Activated naive CD4-positive, alpha-beta T cell treated with anti-CD3 and anti-CD28 coated beads, Interleukin-2, amount 50 U/mL, for 72 hours (primary cell): ENCODE measurements at places on chromosomes 7 and 10.

GRCh38 chr7:141700848-141701371 lies 1.1 kb downstream of the DENND11 start:
- DNase-seq: no peak

- no peak for DNase-seq
Measured at GRCh38 chr7:7614018-7614741, 26.4 kb upstream of the UMAD1 start.

DNA sequence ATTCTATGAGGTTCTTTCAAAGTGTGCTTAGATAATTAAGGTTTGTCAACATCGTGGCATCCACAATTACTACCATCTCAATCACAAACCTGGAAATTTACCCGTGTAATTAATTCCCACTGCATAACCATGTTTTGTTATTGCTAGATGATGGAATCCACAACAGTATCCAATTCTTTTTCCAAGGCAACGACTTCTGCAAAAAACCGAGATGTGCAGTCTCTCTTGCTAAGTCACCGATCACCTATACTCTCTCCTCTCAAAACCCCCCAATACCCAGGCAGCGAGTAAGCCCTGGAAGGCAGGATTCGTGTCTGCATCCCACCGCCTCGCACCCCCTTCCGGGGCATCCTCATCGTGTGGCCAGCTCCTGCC lies 678 bp upstream of the EIF4H start:
- no peak for DNase-seq

- DNase-seq: no peak
Measured at GRCh38 chr10:106682175-106682574, 482.3 kb downstream of the SORCS1 start.

- no peak for DNase-seq
Measured at GRCh38 chr7:148142660-148143248, 447.8 kb upstream of the C7orf33 start.
